Brain (organoid and tissue), 16 donors: ENCODE measurements at places on chromosomes 6 and 20. TPM values are rescaled to one million over a fixed set of nuclear protein-coding genes. Genes with fewer than 3 reads are reported as not detected.

GRCh38 chr6:146581968-146582367 is 16.8 kb upstream of the ADGB start:
- no peak for DNase-seq

Gene NTSR1
- 0.48 TPM for polyA plus RNA-seq

Gene CASP8AP2
- polyA plus RNA-seq: 3.1 TPM

Gene ADAT2
- polyA plus RNA-seq: 1.1 TPM

- no peak for DNase-seq
Observed at GRCh38 chr6:52087498-52087999, at the start of gene PKHD1. PKHD1 (minus strand) TSS chr6:52087613; CDS start chr6:52084933, 2,680 bp downstream.

DNA sequence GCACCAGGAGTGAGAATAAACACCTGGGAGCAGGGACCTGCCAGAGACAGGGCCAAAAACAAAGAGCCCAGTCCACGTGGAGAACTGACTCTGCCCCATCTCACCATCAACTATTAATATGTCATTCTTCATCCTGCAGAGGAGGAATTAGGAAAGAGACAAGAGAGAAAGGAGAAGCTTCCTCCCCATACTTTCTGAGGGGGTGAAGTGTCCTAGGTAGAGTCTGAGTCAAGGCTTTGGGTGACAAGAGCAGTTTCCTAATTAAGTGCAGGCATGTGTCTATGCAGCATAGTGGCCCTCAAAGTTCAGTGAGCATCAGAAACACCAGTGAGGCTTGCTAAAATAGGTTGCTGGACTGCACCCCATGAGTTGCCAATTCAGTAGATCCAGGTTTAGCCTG is 40.7 kb upstream of the BMP2 start:
- no peak for DNase-seq

GRCh38 chr6:160439751-160440150 is 91.6 kb downstream of the SLC22A3 start:
- peak; percentile 62 for DNase-seq

Gene BMP2
- polyA plus RNA-seq: 4.4 TPM

DNA sequence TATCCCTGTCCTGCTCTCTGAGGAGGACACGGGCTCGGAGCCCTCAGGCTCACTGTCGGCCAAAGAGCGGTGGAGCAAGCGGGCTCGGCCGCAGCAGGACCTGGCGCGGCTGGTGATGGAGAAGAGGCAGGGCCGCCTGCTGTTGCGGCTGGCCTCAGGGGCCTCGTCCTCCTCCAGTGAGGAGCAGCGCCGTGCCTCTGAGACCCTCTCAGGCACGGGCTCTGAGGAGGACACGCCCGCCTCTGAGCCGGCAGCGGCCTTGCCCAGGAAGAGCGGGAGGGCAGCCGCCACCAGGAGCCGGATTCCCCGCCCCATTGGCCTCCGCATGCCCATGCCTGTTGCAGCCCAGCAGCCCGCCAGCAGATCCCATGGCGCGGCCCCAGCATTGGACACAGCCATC is 14.2 kb upstream of the SLC22A7 start:
- DNase-seq: no peak

GRCh38 chr6:163263196-163263595 is 151.3 kb upstream of the QKI start:
- peak; percentile 66 for DNase-seq

Gene SLC12A5
- polyA plus RNA-seq: 66.5 TPM

Gene ZDHHC14
- polyA plus RNA-seq: 15.6 TPM

Gene DDX43
- not detected for polyA plus RNA-seq

GRCh38 chr6:86856379-86856778 is 80.9 kb upstream of the HTR1E start:
- DNase-seq: no peak

- DNase-seq: no peak
Observed at GRCh38 chr6:53579338-53579737, 34.4 kb upstream of the GCLC start.

DNA sequence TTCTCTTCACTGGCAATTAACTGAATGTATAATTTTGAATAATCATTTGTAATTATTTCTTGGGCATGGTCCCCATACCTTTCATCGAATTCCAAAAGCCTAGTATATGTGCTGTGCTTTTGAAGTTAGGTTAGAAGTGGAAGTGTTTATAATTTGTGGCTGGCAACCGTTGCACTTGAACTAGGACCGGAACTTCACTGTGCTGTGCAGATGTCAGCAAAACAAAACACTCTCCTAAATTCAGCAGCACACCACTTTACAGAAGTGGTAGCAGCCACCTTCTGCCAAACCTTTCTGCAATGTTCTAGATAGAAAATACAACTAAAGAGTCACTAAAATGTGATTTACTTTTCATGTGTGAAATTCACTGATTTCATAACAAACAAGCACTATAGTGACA is 111.9 kb downstream of the FAM83B start:
- no peak for DNase-seq

GRCh38 chr6:119079283-119079809 is 882 bp upstream of the FAM184A start:
- no peak for DNase-seq

DNA sequence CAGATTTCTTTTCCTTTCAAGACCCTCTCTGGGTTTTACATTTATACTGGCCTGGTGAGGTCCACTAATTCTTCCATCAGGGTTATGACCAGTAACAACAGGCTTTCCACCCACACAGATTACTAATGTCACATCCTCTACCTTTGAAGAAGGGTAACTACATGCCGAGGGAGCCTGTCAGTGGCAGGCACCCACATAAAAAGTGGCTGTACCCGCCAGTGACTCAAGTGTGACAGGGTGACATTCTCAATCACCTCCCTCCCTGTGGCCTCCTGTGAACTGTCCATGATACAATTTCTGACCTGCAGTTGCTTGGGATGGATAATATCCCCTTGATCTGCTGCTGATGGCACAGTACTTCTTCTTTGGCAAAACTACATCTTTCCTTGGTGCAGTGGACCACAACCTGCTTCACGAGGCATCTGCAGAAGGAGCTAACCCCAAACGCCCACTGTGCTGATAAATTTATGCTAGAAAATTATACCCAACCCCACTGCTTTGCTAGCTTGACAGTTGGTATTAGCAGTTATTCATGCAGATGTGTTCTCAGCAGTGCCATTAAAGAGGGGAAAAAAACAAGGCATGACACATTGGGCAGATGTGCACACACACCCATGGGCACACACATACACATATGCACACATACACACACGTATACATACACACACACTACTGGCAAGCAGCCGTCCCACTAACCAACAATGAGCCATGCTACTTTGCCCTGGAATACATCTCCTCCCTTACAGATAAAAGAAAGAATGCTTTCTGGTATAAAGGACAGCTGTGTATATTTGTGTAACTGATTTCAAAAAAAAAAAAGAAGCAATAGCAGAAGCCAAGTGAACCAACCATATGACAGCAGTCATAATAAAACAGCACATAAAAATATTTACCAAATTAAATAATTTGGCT is 20.8 kb downstream of the GFOD1 start:
- DNase-seq: no peak

Gene ZBTB46
- 16.4 TPM for polyA plus RNA-seq

DNA sequence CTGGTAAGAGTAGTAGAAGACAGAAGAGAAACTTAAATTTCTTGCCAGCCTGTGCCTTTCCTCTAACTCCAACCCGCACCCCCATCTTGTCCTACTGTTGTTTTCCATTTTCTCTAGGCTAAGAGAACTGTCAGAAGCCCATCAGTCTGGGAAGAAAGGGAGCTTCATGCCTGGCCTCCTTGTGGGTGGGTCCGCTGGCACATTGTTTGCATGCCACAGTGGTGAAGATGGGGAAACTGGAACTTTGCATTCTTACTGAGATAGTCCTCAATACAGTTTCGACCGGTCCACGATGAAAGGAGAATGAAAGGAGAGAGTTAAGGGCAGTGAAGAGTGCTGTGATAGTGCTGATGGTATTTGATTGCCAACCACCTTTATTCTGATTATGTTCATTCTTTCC is 103.1 kb downstream of the TCP11 start:
- DNase-seq: no peak

DNA sequence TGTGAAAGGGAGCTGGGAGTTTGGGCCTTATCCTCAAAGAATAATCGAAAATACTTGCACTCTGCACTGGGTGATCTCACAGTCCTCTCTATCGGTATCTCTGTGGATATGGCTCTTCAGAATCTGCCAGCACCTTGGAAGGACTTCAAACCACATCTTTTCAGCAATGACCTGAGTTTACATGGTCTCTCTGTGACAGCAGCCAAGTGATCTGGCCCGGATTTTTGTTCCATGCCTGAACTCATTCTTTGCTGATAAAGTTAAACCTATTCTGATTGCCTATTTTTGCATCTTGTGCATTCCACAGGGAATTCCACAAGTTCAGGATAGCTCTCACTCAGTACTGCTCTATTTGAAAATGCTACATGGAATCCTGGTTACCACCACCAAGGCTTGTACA is 98.9 kb downstream of the HDGFL1 start:
- no peak for DNase-seq

DNA sequence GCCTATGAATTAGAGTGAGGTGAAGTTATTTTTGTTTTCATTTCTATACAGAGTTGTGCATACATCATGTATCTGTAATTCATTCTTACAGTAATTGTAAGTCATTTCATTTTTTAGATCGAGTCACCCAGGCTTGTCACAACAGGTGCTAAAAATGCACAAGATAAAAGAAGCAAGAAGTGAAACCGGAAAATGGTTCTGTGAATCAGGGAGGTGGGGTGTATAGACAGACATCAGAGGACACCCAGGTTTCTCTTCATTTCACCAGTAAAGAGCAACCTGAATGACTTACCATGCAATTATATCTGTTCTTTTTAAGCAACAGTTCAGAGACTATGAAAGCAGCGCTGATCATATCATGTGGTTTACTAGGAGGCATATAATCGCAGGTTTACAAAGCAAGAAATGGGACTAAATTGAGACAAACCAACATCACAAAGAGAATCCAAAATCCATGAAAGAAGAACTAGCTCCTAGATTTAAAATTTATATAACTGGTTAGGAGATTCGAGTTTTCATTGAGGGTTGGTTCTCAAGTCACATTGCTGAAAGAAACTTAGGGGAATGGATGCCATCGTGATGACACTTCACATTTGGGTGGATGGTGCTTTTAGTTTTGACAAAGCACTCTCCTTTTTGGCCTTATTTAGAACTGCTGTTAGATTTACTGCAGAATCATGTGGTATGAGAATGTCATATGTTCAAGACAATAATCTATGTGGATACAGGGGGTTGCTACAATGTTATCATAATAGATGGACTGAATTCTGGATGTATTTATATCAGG is 27.9 kb upstream of the TBC1D7 start:
- DNase-seq: no peak

- DNase-seq: peak; percentile 44
Observed at GRCh38 chr6:37524025-37524969, 24.6 kb upstream of the CCDC167 start.

Gene HAO1
- polyA plus RNA-seq: not detected

Gene PXMP4
- polyA plus RNA-seq: 23.5 TPM

GRCh38 chr6:14383393-14384174 is 266.0 kb downstream of the CD83 start:
- DNase-seq: no peak

Gene APCDD1L
- polyA plus RNA-seq: 1.4 TPM

DNA sequence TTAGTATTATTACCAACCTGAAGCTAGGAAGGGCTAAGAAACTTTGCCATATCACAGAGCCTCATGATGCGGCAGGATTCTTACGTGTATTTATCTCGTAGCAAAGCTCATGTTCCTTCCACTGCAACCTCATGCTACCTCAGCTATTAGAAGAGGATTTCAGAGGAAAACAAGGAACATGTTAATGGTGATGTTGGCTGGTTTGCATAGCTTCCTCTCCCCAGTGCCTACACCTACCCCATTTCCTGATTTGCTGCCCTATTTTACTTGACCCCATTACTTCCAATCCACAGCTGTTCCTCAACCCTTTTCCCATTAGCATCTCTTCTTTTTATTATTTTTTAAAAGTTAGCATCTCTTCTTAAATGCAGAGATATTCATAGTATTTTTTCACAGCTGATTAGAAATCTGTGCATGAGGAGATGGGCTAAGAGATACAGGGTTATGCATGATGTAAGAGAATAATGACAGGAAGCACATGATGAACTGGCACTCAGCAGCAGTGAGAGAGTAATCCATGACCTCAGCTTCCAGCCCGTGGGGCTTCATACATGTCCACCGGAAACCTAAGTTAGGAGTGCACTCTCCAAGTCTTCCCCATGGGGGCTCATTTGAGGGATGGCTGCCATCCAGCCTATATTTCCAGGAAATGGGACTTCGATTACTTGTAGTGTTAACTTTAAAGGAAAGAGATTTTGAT is 106.1 kb upstream of the ASF1A start:
- no peak for DNase-seq

Gene PLCB4
- polyA plus RNA-seq: 7.5 TPM

DNA sequence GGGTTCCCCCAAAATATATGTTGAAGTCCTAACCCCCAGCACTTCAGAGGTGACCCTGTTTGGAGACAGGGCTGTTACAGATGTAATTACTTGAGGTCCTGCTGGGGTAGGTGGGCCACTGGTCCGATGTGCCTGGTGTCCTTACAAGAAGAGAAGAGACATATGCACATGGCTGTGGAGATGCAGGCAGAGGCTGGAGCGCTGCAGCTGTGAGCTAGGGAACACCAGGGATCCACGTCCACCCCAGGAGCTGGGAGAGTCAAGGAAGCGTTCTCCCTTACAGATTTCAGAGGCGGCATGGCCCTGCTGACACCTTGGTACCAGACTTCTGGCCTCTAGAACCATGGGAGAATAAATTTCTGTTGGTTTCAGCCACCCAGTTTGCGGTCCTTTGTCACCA is 11.7 kb upstream of the SLC22A2 start:
- DNase-seq: no peak

Gene NR2E1
- 3.0 TPM for polyA plus RNA-seq

Gene TMEM244
- polyA plus RNA-seq: not detected

Gene PI16
- 9.0 TPM for polyA plus RNA-seq

Gene NOTCH4
- 30.2 TPM for polyA plus RNA-seq

DNA sequence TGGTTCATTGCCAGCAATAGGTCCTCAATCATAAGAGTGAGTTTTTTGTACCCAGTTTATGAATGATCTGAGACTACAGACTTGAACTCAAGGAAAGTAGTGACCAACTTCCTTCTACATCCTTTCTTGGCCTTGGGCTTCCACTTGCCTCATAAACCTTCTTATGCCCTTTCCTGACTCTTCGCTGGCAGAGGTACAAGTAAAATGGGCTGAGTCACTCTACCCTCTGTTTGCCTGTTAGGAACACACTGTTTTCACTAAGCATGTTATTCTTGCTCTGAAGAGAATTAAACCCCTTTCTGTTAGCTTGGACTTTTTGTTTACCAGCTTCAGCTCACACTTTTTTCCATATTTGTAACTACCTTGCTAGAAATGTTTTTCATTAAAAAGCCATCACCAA is 74.4 kb downstream of the PKHD1 start:
- DNase-seq: no peak
